Jurkat, Clone E6-1 (cell line): ENCODE measurements at places on chromosomes 6 and 20.

- no peak for DNase-seq
Measured at GRCh38 chr6:153595903-153596302, 443.1 kb upstream of the OPRM1 start.

- DNase-seq, result no peak
Measured at GRCh38 chr6:161095916-161096315, 104.3 kb downstream of the MAP3K4 start.

DNA sequence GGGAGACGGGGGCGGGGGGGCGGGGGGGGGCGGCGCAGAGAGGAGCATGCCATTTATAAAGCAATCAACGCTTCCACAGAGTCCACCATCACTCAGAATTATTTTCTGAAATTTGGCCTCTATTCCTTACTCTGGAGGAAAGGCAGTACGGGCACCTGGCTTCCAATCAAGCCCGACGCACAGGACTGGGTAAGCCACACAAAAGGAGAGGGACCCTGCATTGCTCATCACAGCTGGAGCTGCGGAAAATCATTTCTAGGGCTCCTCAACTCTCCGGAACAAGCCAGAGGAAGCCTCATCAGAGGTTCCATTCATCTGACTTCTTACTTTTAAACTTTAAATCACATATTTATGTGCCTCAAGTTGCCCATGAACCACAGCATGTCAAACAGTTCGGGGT, 55.9 kb downstream of the TTI1 start:
- peak; percentile 9 for DNase-seq

GRCh38 chr20:50029697-50030461, 47.1 kb downstream of the SNAI1 start:
- no peak for DNase-seq

- no peak for DNase-seq
Measured at GRCh38 chr20:51042064-51042463, 19.2 kb upstream of the KCNG1 start.

DNA sequence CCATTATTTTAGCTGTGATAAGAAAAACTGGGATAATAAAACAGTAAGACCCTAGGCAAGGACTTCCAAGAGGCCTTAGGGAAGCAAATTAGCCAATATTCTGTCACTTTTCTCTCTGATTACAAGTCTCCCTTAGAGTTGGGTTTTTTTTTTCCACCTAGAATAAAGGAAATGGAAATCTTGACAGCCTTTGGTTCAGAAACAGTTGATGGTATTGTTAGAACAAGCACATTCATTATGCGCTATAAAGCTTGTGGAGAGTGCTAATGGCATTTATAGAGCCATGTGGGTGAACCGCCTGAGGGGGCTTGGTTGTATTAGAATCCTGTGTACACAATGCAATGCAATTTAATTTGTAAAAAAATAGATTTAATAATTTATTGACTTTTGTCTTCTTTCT, 88.9 kb upstream of the OGFRL1 start:
- no peak for DNase-seq
